Kidney (tissue), 22 donors: ENCODE measurements at places on chromosomes 5 and 9. TPM values are rescaled to one million over a fixed set of nuclear protein-coding genes. Genes with fewer than 3 reads are reported as not detected.

Gene C9orf153
- polyA plus RNA-seq = not detected

Gene BAAT
- polyA plus RNA-seq = 0.15 TPM

Gene FNBP1
- 9.7 TPM for polyA plus RNA-seq

Gene BTNL3
- polyA plus RNA-seq = 0.30 TPM

Gene ORM2
- not detected for polyA plus RNA-seq

Gene EGFLAM
- polyA plus RNA-seq = 5.9 TPM

Gene LHX2
- polyA plus RNA-seq = not detected

Gene N4BP3
- 2.4 TPM for polyA plus RNA-seq

- DNase-seq = peak; percentile 71
These were observed 654 bp downstream of the PURA start for GRCh38 chr5:140114341-140115185.

DNA sequence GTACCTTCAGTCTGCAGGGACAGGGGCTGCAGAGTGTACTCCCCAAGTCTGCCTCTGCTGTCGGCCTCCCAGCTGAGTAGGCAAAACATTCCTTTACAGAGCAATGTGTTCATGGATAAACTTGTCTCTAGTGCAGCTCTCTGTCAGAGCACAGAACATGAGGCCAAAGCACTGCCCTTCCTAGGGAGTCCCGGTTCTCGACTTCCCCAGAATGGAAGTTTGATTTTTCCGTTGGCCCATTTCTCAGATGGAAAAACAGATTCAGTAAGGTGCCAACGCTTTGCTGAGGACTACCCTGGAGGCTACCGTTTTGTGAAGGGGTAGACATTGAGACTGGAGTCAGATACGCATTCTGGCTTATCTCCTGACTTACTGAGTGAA is 422 bp upstream of the TRIM32 start:
- no peak for DNase-seq

GRCh38 chr9:77981332-77981731 is 50.3 kb downstream of the GNAQ start:
- DNase-seq = peak; percentile 45

GRCh38 chr5:67720162-67720772 is 495.3 kb upstream of the PIK3R1 start:
- no peak for DNase-seq

DNA sequence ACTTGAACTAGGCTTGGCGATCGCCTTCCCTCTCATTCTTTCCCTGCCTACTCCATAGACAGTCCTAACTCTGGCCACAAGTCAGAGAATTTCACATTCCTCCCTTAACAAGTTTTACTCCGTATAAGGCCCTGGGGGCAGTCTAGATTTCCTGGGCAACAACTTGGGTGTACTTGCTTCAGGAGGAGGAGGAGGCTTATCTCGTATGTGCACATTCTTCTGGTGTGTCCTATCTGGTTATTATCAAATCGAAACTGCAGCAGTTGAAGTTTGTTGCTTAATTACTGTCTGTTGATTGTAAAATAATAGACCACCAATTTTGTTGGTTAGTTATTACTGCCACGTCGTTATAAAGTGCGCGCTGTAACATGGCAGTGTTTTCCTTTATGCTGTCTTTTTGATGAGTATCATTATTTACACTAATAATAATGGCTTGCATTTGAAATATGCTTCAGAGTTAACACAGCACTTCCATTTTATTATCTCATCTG is 42.0 kb downstream of the PIP5K1B start:
- DNase-seq = no peak

- DNase-seq = no peak
These were observed 67.6 kb upstream of the RASEF start for GRCh38 chr9:83130541-83130940.

DNA sequence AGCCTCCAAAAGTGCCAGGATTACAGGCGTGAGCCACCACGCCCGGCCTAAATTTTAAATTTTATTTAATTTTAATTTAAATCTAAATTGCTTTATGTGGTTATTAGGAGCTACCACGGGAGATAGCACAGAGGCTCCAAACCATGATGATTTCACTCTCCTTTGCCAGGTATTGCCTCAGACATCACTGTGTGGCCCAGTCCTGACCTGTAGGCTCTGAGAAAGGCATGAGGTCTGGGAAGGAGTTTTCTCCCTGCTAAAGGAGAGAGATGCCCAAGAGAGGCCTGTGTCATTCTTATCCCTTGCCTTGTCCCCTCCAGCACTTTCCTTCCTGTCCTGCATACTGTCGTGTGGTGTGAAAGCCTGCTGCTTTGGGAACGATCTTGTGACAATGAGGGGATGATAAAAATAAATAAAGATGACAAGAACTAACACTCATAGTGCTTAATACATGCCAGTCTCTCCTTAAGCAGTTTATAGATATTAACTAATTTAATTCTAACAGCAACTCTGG is 37.0 kb upstream of the BASP1 start:
- no peak for DNase-seq

DNA sequence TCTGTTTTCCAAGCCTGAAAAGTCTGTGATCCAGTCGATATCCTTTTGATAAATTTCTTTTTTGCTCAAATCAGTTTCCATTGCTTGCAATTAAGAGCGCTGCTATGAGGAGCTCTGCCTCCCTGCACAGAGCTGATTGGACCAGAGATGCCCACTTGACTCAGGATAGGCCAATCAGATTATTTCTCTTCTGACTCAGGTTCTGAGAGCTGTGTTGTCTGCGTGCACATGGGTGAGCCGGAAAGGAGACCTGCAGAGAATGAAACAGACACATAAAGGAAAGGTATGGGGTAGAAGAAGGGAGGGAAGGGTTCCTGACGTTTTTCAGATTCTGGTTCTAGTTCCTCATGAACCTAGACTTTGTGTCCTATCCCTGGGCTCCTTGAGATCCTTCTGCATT is 15.8 kb upstream of the FABP6 start:
- DNase-seq = no peak

DNA sequence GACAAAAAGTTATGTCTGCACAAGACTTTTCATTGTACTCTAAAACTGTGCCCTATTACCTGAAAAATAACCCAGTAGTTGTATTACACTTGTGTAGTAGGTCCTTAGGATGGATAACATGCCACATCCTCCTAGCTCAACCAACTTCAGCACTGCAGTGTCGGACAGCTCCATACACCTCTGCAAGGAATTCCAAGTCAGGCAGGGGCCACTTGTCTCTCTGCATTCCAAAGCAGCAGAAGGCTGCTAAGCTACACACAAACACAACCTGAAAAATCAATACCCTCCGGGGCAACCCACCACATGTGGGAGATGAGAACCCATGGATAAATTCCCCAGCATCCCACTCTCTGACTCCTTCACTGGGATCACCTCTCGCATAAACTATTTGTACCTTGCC is 50.2 kb downstream of the MED10 start:
- peak; percentile 81 for DNase-seq

- no peak for DNase-seq
These were observed 70.2 kb upstream of the IL6ST start for GRCh38 chr5:56064984-56065383.

DNA sequence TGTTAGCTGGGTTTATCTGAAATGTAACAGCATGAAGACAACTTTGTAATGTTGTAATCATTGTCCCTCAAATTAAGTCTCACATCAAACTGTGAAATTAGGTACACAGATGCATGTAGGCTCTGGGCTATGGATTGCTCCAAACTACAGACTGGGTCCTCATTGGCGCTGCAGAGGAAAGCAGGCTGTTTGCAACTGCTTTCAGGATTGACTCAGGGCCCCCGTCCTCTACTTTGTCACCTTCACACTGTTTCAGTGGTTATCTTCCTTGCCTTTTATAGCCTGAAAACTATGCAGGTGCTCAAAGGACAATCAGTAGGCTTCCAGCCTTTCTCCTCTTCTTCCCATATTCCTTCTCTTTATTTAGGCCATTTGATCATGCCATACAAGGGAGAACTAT is 18.0 kb downstream of the GRAMD2B start:
- DNase-seq = no peak

- DNase-seq = no peak
These were observed 45.2 kb downstream of the ENC1 start for GRCh38 chr5:74595143-74595925.

GRCh38 chr5:76582230-76583162 is 40.7 kb downstream of the F2RL2 start:
- DNase-seq = no peak

DNA sequence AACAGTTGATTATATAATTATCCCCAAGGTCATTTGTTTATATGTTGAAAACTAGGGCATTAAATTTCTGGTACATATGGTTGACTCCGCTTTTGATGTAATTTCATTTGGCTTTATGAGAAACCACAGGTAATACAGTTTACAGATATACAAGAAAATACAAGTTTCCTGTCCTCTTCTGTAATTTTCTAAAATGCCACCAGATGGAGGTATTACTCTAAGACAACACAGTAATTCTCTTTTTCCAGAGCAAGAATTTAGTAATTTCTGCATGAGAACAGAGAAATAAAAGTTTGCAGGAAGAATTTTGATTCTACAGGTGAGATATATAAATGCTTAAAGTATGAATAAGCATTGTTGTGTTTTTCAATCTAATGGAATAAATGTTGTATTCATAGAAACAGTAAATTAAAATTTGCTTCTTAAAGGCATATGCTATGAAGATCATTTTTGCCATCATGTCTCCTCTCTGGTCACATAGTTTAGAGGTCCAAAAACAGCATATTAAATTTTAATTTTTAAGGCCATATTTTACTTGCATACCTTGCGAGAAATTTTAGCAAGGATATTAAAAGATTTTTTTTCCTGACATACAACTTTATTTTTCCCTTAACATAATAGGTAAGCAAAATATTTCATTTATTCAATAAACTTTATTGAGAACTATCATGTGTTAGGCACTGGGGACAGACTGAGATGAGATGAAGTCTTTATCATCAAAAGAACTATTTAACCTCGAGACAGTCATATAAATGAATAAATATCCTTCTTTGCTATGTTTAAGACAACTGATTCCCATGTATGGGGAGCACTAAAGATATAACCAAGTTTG is 22.7 kb downstream of the CHD1 start:
- peak; percentile 72 for DNase-seq
